Tibial nerve (tissue), 4 donors: ENCODE measurements at places on chromosomes 5 and 9.

DNA sequence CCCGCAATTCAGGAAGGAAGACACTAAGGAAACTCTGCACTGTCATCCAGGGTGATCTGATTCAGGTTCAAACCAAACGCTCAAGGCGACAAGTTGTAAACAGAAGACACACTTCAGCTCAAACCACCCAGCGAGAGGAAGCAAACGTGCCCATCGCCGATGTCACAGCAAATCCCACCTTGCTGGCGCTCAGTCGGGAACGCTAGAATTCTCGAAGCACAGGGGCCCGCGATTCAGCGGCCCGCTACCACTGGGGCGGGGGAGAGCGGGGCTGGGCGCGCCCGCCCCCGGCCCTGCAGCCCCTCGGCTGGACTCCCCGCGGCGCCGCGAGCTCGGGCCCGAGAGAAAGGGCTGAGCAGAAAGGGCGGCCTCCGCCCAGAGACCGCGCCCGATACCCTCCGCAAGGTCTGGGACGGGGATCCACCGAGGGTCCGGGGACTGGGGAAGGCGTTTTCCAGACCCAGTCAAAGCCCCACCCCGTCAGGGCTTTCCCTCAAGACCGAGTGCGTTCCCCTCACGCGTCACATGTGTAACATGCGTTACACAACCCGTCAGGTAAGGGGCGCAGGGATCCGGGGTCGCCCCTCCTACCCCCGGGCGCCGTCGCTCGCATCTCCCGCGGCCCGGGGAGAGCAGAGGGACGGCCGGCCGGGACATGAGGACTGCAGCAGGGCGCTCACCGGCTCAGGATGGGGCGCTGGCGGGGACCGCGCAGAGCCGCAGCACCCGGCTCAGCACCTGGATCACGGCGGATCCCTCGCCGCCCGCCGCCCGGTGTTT is 469 bp downstream of the AGTPBP1 start:
- DNase-seq, result peak; percentile 27

GRCh38 chr5:108623826-108624225 is 123.9 kb upstream of the FER start:
- no peak for DNase-seq

DNA sequence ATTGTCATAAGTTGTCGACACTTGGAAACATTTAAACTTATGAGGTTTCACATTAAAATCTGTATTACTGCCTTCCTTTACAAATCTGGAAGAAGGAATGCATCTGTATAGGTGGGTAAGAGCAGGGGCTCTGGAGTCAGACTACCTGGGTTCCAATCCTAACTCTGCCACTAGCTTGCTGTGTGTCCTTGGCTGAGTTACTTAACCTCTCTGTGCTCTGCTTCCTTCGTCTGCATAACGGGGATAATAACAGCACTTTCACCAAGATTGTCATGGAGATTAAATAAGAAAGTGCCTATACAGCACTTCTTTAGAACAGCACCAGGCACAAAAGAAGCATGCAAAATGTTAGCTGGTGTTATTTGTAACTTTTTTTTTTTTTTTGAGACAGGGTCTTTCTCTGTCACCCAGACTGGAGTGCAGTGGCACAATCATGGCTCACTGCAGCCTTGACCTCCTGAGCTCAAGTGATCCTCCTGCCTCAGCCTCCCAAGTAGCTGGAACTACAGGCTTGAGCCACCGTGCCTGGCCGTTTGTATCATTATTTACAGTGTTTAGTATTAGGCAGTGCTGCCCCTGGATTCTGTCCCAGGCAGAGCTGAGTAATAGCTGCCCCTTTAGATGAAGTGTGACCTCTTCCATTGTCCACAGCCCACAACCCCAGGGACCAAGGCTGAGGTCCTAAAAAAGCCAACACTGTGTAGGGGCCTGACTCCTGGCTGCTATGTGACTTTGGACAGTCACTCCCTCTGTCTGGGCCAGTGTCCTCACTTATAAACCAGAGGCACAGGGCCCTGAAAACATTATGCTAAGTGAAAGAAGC is 25.4 kb upstream of the TTLL11 start:
- no peak for DNase-seq

GRCh38 chr5:85681871-85682270 is 935.9 kb upstream of the COX7C start:
- no peak for DNase-seq

- no peak for DNase-seq
Measured at GRCh38 chr9:105693435-105694189, 729 bp upstream of the TMEM38B start.

DNA sequence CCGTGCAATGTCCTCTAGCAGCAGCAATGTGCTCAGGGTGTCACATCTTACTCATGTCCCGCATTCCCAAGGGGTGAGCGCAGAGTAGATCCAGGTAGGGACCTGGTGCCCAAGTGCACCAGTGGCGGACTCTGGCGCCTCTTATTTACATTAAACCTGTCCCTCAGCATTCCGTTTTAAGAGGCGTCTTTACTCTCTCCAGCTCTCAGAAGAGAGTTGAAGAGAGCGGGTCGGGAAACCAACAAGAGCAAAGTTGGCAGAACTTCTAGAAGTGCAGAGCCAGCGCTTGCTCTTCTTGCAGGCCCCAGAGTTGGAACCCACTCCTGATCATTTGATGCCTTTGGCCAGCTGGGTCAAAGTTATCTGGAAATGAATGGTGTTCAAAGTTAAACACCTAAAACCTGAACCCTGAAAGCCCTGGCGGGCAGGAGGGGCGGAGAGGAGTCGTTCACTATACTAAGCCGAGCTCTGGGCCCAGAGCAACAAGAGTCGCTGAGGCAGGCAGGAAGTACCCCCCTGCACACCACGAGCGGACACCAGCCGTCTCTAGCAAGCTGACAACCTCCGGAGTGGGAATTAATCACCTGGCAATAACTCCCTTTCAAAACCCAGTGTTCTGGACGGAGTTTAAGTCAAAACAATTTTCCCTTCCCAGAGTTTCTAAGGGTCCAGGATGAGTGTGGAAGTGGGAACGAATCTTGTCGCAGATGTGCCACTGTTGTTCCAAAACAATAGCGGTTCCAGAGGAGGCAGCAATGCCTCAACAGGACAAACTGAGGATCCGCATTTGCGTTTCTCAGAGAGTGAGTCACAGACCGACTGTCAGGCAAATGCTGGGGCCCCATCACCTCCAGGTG is 122.8 kb downstream of the TMEM161B start:
- no peak for DNase-seq

DNA sequence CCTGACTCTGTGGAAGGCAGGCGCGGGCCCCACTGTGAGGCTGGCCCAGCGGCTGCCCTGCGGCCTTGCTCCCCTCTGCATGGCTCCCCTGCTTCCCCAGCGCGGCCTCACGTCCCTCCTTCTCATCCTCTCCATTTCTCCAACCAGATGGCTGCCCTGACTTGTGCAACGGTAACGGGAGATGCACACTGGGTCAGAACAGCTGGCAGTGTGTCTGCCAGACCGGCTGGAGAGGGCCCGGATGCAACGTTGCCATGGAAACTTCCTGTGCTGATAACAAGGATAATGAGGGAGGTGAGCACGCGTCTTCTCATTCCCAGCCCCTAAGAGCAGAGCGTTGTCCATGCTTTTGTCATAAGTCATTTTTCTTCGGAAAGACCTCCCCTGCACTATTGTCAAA is 129.0 kb upstream of the WWC1 start:
- no peak for DNase-seq

- DNase-seq, result peak; percentile 42
Measured at GRCh38 chr9:35729700-35730485, 2.1 kb downstream of the TLN1 start.
